ENCODE measurements at places on chromosomes 1 and 21. TPM values are rescaled to one million over a fixed set of nuclear protein-coding genes. Genes with fewer than 3 reads are reported as not detected.

LCE3E gene
- total RNA-seq = 2.0 TPM

DNA sequence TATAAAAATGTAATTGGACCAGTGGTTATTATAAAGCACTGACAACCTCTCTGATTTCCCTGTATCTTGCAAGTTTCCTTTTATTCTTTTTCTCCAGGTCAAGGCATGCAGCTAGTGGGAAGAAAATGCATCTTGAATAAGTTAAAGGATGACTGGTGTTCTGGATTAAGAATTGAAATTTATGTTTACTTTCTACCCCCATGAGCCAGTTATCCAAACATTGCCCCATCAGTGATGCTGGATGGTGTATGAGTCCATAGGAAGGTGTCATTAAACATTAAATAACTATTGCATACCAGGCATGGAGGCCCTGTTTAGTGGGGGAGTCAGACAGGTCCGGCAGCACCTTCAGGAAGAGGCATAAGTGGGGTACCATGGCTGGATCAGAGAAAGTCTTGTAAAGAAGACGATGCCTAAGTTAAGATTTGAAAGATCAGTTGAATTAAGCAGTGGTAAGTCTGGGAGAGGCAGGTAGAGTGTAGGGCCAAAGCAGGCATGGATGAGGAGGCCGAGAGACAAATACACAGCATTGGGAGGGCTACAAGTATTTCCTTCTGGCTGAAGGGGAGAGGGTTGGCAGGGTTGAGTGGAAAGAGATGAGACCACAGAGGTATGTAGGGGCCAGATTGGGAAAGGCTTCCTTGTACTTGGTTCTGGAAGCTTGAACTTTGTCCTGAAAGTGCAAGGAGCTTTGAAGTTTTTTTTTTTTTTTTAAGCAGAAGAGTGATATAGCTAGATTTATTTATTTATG, 5.7 kb downstream of the SZRD1 start:
- DNase-seq = no peak

GRCh38 chr1:175388285-175388684, 195.7 kb upstream of the KIAA0040 start:
- no peak for DNase-seq

DNA sequence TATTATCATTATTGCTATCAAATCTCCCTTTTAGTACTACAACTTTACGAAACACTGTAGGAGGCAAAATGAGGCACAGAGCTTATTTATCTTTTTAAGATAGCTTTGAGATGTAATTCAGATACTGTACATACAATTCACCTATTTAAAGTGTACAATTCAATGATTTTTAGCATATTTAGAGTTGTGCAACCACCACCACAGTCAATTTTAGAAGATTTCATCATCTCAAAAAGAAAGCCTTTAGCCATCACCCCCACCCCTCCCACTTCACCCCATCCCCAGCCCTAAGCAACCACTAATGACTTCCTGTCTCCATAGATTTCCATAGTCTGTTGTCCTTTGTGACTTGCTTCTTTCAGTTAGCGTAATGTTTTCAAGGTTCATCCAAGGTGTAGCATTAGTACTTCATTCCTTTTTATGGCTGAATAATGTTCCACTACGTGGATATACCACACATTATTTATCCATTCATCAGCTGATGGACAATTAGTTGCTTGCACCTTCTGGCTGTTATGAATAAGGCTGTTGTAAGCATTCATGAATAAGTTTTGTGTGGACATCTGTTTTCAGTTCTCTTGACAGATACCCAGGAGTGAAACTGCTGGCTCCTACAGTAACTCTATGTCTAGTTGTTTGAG, 9.4 kb upstream of the CAPN9 start:
- no peak for DNase-seq

GRCh38 chr1:89405275-89405929, 41.5 kb downstream of the GBP6 start:
- no peak for DNase-seq
